Stimulated activated CD8-positive, alpha-beta memory T cell treated with anti-CD3 and anti-CD28 coated beads, Interleukin-2, amount 100 ng/mL, for 1 hour (primary cell): ENCODE measurements at places on chromosomes 16 and 17.

GRCh38 chr17:75573540-75573957 lies 14.1 kb upstream of the MYO15B start:
- DNase-seq: no peak

DNA sequence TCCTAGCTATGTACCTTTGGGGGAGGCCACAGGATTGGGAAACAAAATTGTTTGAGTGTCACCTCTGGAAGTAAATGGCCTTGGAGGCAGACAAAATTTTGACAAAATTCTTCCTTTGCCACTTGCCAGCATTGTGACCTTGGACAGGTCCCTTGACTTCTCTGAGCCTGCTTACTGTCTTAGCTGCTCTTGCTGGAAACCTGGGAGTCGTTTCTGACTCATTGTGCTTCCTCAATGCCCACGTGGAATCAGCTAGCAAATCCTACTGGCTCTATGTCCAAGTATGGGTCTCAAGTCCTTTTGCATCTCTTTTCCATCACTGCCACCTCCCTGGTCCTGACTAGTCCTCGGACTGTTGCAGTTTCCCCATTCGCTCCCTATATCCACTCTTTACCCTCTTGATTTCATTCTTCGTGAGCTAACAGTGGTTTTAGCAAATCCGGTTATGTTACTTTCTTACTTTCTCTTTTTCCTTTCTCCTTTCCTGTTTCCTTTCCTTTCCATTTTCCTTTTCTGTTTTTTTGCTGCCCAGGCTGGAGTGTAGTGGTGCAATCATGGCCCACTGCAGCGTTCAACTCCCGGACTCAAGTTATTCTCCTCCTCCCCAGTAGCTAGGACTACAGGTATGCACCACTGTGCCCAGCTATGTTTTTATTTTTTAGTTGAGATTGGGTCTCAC lies 68.1 kb upstream of the LGALS9 start:
- no peak for DNase-seq

DNA sequence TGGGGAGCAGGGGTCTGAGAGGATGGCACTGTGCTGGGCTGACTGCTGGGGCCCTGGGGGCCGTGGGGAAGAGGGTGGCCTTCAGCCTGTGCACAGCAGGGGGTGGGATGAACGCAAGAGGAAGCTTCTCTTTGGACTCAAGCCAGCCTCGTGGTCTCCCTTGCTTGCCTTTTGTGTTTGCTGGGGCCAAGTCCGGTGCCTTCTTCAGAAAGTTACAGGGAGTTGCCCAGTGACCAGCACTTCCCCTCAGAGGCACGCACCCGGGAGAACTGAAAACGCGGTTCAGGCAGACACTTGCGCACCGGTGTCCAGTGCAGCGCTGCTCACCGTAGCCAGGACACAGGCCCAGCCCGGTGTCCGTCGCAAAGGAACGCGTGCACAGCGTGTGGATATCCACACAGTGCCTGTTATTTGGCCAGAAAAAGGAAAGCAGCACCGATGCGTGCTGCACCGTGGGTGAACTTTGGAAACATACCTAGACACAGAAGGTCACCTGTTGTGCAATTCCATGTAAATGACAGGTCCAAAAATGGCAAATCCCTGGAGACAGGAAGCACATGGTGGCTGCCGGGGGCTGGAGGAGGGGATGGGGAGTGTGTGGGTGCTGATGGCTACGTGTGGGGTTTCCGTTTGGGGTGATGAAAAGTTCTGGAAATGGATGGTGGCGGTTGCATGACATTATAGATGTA lies 29.4 kb upstream of the NUDT16L1 start:
- no peak for DNase-seq

DNA sequence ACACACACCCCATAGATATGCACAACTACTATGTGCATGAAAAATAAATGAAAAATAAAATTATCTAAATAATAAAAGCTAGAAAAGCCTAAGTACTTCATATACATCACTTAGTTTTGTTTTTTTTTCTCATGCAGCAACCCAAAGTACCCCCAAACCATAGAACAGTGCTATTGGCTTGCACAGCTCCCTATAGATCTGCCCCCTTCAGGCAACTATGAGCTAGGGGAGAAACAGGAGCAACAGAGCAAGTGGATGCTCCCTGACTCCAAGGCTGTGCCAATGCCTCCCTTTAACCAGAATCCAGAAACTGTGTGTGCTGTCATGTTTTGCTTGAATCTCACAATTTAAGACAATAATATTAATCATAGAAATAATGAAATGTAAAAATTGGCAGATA lies 605.5 kb downstream of the TOX3 start:
- DNase-seq: no peak

GRCh38 chr16:3242709-3243108 lies 7.8 kb upstream of the ZNF200 start:
- DNase-seq: no peak

DNA sequence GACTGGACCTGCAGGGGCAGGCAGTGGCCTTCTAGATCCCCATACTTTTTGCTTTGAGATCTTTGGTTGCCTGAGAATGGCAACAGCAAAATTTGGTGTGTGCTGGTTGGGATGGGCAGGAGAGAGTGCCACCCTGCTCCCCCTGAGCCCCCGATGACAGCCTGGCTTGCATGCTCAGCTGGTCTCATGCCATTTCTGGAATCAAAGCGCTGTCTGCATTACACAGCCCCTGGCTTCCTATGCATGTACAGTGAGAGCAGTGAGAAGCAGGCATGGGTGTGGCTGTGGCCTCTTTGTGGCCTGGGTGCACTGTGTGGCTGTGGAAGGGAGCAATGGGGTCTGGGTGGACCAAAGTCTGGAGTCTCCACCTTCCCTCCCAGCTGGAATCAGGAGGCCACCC lies 47.7 kb downstream of the NKD1 start:
- DNase-seq: no peak

- DNase-seq: no peak
Observed at GRCh38 chr17:43366891-43367736, 31.7 kb upstream of the ARL4D start.

DNA sequence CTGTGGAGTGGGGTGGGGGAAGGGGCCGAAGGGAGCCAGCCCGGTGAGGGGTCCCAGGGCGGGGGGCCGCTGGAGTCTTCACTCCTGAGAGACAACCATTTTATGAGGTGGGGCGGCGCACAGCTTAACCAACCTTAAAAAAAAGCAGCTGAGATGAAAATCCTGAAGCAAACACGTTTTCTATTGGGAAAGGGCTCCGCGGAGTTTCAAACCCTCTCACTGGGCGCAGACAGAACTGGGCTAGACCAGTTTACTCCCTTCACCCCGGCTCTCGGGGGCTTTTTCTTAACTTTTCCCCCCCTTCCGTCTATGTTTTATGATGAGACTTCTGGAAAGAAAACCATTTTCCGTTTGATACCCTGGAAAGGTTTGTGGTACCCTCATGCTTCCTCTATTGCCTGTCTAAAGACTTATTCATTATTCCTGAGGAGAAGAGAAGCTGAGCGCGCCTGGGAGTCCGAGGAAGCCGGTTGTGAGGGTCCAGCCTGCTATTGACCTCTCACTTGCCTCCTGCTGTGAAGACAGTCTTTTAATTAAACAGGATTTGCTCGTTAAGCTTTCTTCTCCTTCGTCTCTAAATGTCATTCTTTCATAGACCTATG lies 482 bp upstream of the SSH2 start:
- DNase-seq: no peak

GRCh38 chr17:41943492-41943891 lies 13.1 kb downstream of the ODAD4 start:
- no peak for DNase-seq

- DNase-seq: no peak
Observed at GRCh38 chr16:29993903-29994599, 1.4 kb downstream of the HIRIP3 start.

- no peak for DNase-seq
Observed at GRCh38 chr16:60142619-60143347, 1408.7 kb upstream of the GOT2 start.

- no peak for DNase-seq
Observed at GRCh38 chr17:2054262-2054511, 716 bp upstream of the HIC1 start.

DNA sequence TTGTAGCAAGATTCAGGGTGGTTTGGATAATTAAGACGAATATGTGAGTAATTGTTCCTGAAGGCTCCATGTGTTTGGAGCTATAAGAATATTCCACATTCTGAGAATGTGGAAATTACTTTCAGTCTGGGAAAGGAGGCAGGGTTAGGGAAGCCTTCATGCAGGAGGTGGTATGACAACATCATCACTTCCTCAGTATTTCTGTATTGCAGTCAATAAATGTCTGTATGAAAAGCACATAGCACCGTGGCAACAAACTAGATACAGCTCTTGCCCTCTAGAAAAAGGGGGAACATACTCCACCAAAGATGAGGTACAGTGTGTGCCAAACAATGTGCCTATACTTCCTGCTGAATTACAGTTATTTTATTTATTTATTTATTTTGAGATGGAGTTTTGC lies 26.1 kb upstream of the DHRS7B start:
- DNase-seq: no peak

DNA sequence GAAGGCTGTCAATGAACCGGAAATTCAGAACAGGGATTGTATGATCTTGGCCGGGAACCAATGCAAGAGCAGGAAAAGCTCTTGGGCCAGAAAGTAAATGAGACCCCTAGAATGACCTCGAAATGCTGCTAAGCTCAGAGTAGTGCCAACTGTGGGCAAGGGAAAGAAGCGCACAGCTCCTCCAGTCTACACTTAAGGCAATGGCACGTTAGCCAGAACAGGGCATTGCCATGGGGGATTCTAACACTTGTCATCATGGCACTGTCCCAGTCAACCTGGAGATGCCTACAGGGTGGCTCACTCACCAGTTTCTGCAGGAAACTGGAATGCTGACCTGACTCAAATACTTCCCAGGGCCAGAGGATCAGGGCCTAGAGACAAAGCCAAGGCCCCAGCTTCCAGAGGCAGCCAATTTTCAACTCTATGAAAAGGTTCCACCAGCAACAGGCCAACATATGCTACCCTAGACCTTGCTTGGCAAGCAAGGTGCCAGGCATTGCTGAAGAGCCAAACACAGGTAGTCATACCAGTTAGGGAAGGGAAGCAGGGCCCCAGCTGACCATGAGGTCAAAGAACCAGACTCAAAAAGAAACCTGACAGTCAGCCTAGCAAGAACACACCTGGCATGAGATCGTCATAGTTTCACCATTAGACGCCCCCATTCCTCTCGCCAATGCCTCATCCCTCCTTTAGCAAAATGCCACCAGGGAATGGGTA lies 34.9 kb downstream of the ARHGAP17 start:
- no peak for DNase-seq

DNA sequence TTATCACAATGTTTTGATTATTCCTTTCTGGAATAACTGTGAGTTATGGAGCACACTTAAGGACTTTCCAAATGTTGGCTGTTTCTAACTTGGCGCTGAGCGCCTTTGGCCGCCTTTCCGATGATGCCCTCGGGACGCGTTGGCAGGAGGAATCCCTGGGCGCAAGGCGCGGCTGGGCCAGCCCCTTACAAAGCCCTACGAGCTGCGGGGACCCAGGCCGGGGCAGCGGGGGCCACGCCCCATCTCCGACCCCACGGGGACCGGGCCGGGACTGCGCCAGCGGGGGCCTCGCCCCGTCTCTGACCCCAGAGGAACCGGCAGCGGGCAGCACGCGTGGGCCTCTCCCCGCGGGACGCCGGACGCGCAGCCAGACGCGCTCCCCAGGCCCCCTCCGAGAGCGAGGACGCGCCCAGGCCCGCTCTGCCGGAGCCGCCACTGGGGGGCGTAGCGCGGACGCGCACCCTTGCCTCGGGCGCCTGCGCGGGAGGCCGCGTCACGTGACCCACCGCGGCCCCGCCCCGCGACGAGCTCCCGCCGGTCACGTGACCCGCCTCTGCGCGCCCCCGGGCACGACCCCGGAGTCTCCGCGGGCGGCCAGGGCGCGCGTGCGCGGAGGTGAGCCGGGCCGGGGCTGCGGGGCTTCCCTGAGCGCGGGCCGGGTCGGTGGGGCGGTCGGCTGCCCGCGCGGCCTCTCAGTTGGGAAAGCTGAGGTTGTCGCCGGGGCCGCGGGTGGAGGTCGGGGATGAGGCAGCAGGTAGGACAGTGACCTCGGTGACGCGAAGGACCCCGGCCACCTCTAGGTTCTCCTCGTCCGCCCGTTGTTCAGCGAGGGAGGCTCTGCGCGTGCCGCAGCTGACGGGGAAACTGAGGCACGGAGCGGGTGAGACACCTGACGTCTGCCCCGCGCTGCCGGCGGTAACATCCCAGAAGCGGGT lies at the start of gene GAA:
Gene GAA, plus strand, starts transcription at position 571 of the 935 bp plus-strand sequence. CDS start 3,006 bp downstream, outside the sequence.
- DNase-seq: peak; percentile 79

DNA sequence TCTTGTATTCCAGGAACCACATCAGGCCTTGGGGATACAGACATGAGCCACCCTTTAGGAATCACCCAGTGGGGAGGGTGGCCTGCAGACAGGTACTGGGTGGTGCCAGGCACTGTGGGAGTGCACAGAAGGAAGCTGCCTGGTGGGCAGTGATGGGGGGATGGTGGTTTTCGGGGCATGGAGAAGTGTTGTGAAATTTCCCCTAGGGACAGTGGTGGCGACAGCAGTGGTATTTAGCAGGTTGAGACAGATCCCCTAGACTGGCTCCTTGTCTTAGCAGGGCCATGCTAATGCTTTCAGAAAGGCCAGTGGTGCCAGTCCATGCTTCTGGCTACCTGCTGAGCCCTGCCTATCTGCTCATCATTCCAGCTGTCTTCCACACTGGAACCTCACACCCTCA lies 129.6 kb downstream of the SPACA3 start:
- no peak for DNase-seq

DNA sequence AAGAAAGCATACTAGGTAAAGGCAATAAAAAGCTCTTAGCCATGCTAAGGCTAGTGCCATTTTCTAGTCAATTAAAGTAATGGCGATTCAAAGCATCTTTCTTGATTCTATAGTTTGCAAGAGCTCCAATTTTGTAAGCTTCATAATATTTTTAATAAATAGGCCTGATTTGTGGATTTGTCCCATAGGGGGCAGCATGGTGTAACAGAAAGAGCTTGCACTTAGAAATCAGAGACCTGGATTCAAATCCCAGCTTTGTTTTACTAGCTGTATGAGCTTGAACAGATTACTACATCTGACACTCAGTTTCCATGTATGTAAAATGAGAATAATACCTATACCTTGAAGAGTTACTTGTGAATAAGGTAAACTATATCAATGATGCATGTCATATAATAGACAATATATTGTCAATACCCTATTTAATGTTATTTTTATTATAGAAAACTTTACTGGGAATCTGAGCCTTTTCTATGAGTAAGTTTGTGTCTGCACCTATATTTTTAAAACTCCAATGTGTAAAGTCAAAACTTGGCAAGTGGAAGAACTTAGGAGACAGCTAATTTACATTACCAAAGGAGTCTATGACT lies 93.6 kb upstream of the NOG start:
- no peak for DNase-seq

- no peak for DNase-seq
Observed at GRCh38 chr17:76547183-76547641, 7.4 kb downstream of the PRCD start.

- no peak for DNase-seq
Observed at GRCh38 chr16:14101415-14101814, 30.3 kb downstream of the MRTFB start.
